ENCODE measurements at places on chromosomes 5 and 9. TPM values are rescaled to one million over a fixed set of nuclear protein-coding genes. Genes with fewer than 3 reads are reported as not detected.

GRCh38 chr9:6887051-6887450, 129.3 kb downstream of the KDM4C start:
- no peaks in the 10 kb centered on the region for H3K27me3 ChIP-seq
- no peak for DNase-seq
- no peaks in the 10 kb centered on the region for H3K36me3 ChIP-seq
- no peak overlapping the region for H3K27ac ChIP-seq
- H3K4me3 ChIP-seq = no peak overlapping the region
- H3K4me1 ChIP-seq = no peaks in the 10 kb centered on the region

GRCh38 chr5:31844622-31845345, 205.9 kb downstream of the PDZD2 start:
- no peaks in the 10 kb centered on the region for H3K27me3 ChIP-seq
- H3K27ac ChIP-seq = no peak overlapping the region
- H3K36me3 ChIP-seq = no peaks in the 10 kb centered on the region
- DNase-seq = no peak

- H3K4me1 ChIP-seq = 0 out of 2 replicates have a peak, but pooled peaks cover 3% of the 10 kb centered on the region
- no peaks in the 10 kb centered on the region for H3K27me3 ChIP-seq
- no peak overlapping the region for H3K4me3 ChIP-seq
- DNase-seq = peak; percentile 72
- no peak overlapping the region for H3K27ac ChIP-seq
These were observed 780.7 kb downstream of the NR2F1-AS1 start for GRCh38 chr5:92800365-92800764.

- no peak for DNase-seq
- no peaks in the 10 kb centered on the region for H3K27me3 ChIP-seq
- no peaks in the 10 kb centered on the region for H3K4me1 ChIP-seq
- no peak overlapping the region for H3K27ac ChIP-seq
- no peaks in the 10 kb centered on the region for H3K36me3 ChIP-seq
These were observed 34.1 kb downstream of the ZMAT2 start for GRCh38 chr5:140734354-140734753.

- no peaks in the 10 kb centered on the region for H3K27me3 ChIP-seq
- H3K4me3 ChIP-seq = no peak overlapping the region
- H3K36me3 ChIP-seq = no peaks in the 10 kb centered on the region
- H3K27ac ChIP-seq = no peak overlapping the region
- no peak for DNase-seq
These were observed 674 bp upstream of the TNFSF15 start for GRCh38 chr9:114806526-114806900.

GRCh38 chr5:158120760-158121159, 261.8 kb upstream of the CLINT1 start:
- H3K27me3 ChIP-seq = no peaks in the 10 kb centered on the region
- no peaks in the 10 kb centered on the region for H3K36me3 ChIP-seq
- H3K27ac ChIP-seq = no peak overlapping the region
- no peak for DNase-seq
- peaks cover 18% of the 10 kb centered on the region for H3K4me1 ChIP-seq

FOXD1 gene
- total RNA-seq = 10.9 TPM

NIM1K gene
- total RNA-seq = 0.04 TPM

- H3K36me3 ChIP-seq = no peaks in the 10 kb centered on the region
- H3K27ac ChIP-seq = no peak overlapping the region
- H3K27me3 ChIP-seq = no peaks in the 10 kb centered on the region
- peaks cover 12% of the 10 kb centered on the region for H3K4me1 ChIP-seq
- DNase-seq = no peak
These were observed 95.6 kb downstream of the RFK start for GRCh38 chr9:76298521-76299144.

CBY3 gene
- not detected for total RNA-seq

- no peaks in the 10 kb centered on the region for H3K36me3 ChIP-seq
- H3K27me3 ChIP-seq = no peaks in the 10 kb centered on the region
- no peak overlapping the region for H3K27ac ChIP-seq
- no peaks in the 10 kb centered on the region for H3K4me1 ChIP-seq
- no peak overlapping the region for H3K4me3 ChIP-seq
These were observed 93.8 kb upstream of the IL12B start for GRCh38 chr5:159424123-159424522.

SPATA31D4 gene
- not detected for total RNA-seq

DNA sequence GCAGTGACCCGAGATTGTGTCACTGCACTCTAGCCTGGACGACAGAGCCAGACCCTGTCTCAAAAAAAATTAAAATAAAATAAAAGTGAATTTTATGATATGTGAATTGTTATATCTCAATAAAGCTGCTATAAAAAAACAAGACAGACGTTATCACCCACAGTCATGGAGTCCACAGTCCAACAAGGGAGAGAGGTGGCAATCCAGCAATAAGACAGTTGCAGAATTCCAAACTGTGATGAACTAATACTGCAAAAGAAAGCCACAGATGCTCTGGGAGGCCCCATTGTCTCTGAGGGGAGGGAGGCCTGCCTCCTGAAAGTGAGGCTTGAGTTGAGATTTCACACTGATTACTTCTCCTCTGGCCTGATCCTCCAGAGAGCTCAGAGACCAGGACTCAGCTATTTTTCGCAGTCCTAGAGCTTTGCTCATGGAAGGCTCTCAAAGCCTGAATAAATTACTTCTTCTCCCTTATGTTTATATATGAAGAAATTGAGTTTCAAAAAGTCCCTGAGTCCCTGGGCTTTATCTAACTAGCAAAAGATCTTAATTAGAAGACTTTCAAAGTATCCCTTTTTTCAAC, 28.0 kb downstream of the CCNJL start:
- peaks cover 5% of the 10 kb centered on the region for H3K36me3 ChIP-seq
- DNase-seq = no peak
- no peak overlapping the region for H3K27ac ChIP-seq
- H3K4me1 ChIP-seq = peaks cover 19% of the 10 kb centered on the region
- H3K27me3 ChIP-seq = no peaks in the 10 kb centered on the region
- H3K4me3 ChIP-seq = no peak overlapping the region

DNA sequence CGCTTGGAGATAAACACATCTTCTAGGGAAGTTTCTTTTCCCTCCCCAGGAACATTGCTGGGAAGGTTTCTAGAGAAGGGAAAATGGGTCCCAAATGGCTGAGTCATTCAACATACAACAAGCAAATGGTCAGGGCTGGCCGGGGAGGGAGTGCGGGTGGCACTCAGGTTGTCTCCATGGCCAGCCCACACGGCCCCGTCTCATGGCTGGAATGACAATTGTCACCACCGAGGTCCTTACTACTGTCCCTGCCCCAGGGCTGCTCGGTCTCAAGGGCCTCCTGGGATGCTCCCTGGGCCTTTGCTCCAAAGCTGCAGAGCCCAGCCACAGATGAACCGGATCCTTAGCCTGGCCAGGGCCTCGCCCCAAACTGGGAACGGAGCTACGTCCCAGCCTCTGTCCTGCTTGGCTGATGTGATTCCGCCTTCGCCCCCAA, 121.9 kb downstream of the FGF18 start:
- no peak overlapping the region for H3K27ac ChIP-seq
- H3K4me3 ChIP-seq = no peak overlapping the region
- H3K4me1 ChIP-seq = no peaks in the 10 kb centered on the region
- no peaks in the 10 kb centered on the region for H3K36me3 ChIP-seq
- DNase-seq = no peak

GRCh38 chr5:77400645-77401044, 91.5 kb downstream of the WDR41 start:
- DNase-seq = no peak
- no peak overlapping the region for H3K4me3 ChIP-seq
- no peak overlapping the region for H3K27ac ChIP-seq
- no peaks in the 10 kb centered on the region for H3K27me3 ChIP-seq

TAF11L5 gene
- not detected for total RNA-seq

Data from SJCRH30 (cell line).